ENCODE measurements at places on chromosomes 11 and 22.

- DNase-seq: no peak
These were observed 448.3 kb downstream of the INSC start for GRCh38 chr11:15563054-15563453.

DNA sequence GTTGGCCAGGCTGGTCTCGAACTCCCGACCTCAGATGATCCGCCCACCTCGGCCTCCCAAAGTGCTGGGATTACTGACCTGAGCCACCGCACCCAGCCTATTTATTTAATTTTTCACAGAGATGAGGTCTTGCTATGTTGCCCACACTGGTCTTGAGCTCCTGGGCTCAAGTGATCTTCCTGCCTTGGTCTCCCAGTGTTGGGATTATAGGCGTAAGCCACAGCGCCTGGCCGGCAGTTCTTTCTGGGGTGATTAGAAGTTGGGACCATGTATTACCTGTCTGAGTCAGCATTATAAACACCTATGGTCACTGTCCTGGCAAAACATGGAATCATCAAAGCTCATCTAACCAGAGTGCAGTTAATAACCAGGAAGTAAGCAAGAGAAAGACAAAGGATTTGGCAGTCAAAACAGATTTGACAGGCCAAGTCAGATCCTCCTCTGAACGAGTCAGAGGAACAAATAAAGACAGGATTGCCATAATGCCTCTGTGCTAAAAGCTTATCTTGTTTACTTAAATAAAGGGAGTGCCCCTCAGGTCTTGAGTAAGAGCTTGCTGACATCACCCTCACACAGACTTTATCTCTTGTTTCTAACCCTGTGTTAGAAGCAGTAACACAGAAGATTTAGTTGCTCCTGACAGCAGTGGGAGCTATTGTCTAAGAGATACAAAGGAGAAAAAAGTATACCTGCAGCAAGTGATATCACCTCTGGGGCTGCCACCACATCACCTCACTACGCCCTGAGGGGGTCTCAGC is 3.7 kb downstream of the SERPIND1 start:
- no peak for DNase-seq

GRCh38 chr11:70397336-70397982 is 870 bp upstream of the CTTN start:
- peak; percentile 67 for DNase-seq

DNA sequence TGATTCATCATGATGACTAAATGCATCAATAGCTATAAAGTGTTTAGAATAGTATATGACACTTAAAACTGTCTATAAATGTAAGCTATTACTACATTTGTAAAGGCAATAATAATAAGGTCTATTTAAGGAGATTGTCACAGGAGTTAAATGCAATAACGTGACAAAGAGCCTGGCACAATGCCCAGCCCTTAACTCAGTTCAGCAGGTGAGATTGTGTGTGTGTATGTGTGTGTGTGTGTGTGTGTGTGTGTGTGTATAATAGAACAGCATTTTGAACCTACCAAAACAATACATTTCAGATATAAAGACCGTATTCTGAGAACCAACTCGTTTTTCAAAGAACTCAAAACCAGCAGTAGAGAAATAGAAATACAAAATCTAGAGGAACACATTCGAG is 177.5 kb downstream of the MYO18B start:
- peak; percentile 63 for DNase-seq

- no peak for DNase-seq
These were observed 1.7 kb upstream of the OR5AL1 start for GRCh38 chr11:56410801-56411200.

- DNase-seq: no peak
These were observed 4.3 kb downstream of the IGSF22 start for GRCh38 chr11:18721561-18722292.

All from SHP77 treated with DMSO at 0.1 percent for 48 hours (cell line).